Nucleus accumbens (tissue), 56 donors: ENCODE measurements at places on chromosomes 1 and 21.
A peak's percentile ranks its signal among the peaks of the same experiment; 100 is the strongest.

DNA sequence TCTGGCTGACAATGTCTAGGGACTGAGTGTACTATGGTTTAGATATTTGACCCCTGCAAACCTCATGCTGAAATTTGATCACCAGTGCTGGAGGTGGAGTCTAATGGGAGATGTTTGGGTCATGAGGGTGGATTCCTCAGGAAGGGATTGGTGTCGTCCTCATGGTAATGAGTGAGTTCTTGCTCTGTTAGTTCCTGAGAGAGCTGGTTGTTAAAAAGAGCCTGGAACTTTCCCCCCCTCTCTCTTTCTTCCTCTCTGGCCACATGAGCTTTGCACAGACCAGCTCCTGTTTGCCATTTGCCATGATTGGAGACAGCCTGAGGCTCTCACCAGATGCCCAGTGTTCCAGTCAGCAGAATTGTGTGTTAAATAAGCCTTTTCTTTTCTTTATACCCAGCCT, 36.6 kb upstream of the CNIH3 start:
- DNase-seq, result no peak

GRCh38 chr1:10045480-10046355, 13.0 kb downstream of the UBE4B start:
- no peak for DNase-seq

DNA sequence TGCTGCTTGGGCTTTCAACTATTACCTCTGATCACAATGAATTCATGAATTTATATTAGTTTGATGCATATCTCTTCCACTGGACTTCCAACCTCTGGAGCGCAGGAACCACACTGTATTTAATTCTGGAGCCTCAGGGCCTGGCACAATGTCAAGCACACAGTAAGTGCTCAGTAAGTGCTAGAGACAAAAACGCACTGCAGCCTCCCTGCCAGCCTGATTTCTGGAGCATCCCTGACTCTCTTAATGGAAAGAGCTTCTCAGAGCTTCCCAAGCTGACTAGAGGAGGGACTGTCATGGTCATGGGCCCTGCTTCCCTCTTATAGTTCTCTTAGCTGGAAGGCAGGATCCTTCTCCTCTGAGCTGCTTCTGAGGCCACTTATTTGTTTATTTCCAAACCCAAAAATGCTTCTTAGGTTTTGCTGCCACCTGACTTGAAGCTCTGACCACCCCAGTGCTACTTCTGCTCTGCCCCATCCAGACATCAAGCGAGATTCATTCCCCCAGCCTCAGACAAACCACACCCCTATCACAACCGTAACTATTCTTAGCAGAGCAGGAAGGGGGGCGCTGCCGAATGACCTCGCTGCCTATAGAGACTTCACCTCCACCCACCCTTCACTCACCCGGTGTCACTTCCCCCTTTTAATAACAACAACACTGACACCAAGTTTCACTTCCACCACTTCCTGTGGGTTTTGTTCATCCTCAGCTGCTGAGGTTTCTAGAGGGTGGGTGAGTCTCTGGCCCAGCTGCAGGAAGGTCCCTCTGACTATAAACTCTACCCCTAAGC, 33.6 kb downstream of the NUAK2 start:
- DNase-seq, result peak; percentile 10

DNA sequence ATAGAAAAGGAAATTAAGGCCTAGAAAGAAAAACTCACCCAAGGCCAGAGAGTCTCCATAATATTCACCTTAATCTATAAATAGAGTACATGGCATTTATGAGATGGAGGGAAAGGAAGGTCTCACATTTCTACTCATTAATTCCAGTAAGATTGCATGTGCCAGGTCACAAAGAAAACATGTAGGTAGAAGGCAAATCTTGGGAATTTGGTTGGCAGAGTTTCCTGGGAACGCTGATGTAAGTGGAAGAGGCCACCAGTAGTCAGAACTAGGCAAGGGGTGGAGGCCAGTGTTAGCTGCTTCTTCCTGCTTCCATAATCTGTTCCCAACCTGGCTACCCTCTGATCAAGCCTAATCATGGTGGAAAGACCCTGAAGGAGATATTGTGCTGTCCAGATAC, 29.2 kb upstream of the PGBD5 start:
- DNase-seq, result no peak

- DNase-seq, result no peak
These were observed 13.7 kb upstream of the KRTAP19-5 start for GRCh38 chr21:30515681-30516080.

DNA sequence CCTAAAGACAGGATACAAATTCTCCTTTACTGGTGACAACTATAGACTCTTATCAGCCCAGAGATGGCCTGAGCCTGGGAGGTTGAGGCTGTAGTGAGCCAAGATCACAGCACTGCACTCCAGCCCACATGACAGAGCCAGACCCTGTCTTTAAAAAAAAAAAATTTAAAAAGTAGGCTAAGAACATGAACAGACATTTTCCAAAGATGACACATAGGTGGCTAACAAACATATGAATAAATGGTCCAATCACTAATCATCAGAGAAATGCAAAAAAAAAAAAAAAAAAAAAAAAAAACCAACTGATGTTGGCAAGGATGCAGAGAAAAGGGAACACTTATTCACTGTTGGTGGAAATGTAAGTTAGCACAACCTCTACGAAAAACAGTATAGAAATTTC, 65.0 kb downstream of the TOR3A start:
- DNase-seq, result no peak

GRCh38 chr1:234611847-234612351, 1.9 kb upstream of the IRF2BP2 start:
- DNase-seq, result no peak

DNA sequence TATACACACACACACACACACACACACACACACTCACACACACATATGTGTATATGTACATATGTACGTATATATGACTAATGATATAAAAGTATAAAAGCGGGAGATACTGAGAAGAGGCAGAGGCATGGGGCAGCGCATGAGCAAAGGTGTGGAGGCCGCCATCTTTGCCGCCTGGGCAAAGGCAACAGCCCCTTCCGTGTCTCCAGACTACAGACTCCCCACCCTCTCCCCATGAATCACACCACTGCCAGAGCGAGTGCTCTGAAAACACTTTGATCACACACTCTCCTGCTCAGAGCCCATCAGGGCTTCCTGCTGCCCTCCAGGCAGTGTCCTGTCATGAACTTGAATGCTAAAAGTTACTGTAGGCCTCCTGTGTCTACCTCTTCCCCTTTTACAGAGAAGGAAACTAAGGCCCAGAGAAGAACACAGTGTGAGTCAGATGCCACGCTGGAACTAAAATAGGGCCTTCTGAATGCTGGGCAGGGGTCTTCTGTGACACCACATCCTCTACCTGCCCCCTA, 54.7 kb upstream of the SSBP3 start:
- no peak for DNase-seq

GRCh38 chr21:42375506-42375905, 9.2 kb upstream of the TFF1 start:
- DNase-seq, result no peak

- no peak for DNase-seq
These were observed 122.3 kb downstream of the DHRS3 start for GRCh38 chr1:12495725-12496124.

GRCh38 chr1:69246710-69247109, 321.0 kb upstream of the LRRC7 start:
- DNase-seq, result no peak

GRCh38 chr1:27643600-27644368, 8.8 kb upstream of the FGR start:
- DNase-seq, result no peak

- no peak for DNase-seq
These were observed 9.7 kb upstream of the IFI16 start for GRCh38 chr1:159000070-159000409.

DNA sequence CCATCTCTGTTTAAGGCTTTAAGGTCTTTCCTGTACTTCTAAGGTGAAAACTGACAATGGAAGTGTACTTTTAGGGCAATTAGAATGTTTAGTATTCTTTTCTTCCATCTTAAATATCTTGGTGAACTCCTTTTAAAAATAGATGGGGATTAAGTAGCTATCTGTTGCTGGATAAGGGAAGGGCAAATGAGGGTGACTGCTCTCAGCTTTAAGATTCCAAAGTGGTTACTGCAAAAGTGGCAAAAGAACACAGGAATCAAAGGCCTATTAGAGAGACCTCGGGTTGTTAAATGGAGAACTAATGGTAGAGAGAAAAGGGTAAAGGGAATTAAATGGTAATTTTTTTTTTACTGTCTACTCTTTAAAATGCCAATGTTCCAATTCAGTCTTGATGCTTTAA, 774.1 kb upstream of the B3GALT2 start:
- no peak for DNase-seq

DNA sequence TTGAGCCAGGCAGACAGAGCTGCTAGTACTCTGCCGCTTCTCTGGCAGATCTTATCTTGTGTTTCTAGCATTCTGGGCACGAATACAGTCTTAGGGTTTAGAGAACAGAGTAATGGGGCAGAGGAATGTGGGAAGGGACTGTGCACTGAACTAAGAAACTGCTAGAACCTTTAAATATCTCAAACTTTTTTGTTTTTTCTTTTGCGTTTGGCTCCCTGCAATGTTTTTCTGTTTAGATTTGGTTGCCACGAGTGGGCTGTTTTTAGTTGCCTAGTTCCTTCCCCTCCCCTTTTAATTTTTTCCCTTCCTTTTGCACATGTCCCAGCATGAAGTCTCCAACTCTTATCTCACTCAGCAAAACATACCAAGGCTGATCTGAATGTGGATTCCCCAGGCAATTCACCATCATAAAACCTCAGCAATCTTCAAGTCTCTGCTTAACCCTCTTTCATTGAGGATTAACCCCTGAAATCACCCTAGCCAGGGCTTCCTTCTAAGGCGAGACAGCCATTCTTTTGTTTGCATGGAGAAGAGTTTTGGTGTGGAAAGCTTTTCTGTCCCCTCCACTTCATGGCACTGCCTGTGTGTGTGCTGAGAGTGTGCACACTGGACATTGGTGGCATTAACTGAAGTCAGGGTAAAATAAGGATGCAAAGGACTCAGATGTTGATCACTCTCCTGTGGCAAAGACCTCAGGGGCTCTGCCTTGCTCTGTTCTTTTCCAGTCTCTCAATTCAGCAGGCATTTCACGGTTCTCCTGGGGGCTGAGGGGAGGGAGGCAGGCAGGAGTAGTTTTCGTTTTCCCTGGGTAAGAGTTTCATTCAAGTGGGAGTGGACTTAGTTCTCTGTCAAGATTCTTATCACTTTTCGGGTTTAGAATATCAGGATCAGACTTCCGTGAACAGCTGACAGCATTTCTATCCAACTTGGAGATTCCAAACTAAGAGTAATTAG, 2.8 kb upstream of the ATF3 start:
- DNase-seq, result no peak

DNA sequence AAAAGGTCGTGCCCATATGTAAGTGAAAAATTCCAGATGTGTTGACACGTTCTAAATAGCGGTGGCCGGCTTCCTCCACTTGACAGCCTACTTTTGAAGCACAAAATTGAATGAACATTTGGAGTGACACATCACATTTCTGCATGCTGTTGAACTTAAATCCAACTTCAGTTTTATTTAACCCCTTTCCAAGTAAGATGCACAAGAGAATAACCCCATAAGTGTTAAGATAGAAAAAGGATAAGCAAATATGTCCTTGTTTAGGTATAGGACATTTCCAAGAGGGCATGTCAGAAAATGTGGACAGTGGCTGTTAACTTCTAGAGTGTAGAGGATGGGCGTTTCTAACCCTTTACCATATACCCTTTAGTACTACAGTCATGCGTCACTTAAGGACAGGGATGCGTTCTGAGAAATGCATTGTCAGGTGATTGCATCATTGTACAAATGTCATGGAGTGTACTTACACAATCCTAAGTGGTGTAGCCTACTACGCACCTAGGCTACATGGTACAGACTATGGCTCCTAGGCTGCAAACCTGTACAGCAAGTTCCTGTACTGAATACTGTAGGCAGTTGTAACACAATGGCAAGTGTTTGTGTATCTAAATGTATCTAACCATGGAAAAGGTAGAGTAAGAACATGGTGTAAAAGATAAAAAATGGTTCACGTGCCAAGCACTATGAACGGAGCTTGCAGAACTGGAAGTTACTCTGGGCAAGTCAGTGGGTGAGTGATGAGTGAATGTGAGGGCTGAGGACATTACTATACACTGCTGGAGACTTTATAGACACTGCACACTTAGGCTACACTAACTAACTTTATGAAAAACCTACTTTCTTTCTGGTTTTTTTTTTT, 9.3 kb upstream of the FAM89A start:
- no peak for DNase-seq

GRCh38 chr1:55808263-55808662, 593.1 kb upstream of the USP24 start:
- no peak for DNase-seq

DNA sequence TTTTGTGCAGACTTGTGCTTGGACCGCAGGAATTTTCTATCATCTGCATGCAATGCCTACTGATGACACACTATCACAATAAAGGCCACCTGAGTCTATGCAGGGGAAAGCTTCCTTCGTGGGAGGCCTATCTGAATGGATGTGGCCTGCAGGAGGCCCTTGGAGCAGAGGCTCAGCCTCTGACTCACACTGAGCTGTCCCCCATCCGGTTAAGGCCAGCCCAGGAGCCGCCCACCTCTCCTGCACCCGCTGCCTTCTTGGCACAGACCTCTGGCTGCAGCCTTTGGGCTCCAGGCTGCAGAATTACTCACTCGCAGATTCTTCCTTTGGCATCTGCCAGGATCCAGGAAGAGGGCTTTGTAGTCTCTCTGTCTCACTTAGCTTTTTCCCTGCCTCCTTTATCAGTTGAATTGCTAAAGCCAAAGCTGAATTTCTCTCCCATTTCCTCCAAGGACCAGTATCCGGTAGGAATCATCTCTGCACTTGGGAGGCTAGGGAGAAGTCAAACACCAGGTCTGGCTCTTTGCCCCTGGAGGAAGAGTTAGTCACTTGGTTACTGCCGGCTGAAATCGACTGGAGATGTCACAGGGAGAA, 65.1 kb upstream of the JUN start:
- DNase-seq, result no peak

DNA sequence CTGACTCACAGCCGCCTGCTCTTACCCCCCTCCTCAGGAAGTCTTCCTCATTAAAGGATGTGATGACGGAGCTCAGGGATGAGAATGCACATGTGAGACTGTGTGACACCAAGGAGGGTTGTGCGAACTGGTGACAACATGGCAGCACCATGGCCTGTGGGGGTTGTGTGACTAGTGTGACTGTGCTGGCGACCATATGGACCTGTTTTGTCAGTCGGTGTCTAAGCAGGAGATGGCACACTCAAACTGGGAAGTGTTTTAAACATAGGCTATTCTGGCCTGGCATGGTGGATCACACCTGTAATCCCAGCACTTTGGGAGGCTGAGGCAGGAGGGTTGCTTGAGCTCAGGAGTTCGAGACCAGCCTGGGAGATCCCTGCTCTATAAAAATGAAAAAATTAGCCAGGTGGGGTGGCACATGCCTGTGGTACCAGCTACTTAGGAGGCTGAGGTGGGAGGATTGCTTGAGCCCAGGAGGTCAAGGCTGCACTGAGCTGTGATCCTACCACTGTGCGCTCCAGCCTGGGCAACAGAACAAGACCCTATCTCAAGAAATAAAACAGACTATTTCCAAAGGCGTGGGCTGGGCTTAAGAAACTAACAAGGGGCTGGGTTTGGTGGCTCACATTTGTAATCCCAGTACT, 7.4 kb downstream of the TRNP1 start:
- no peak for DNase-seq

- DNase-seq, result no peak
These were observed 22.0 kb downstream of the KCNK1 start for GRCh38 chr1:233635765-233636502.

- DNase-seq, result no peak
These were observed 16.8 kb downstream of the PPP1R12B start for GRCh38 chr1:202365092-202365815.

GRCh38 chr1:163069142-163069541, at the start of gene RGS4:
Gene RGS4 (plus strand): TSS chr1:163069361. CDS start chr1:163069485, 124 bp downstream.
- DNase-seq, result peak; percentile 76
